ENCODE measurements at places on chromosomes 16 and 17. TPM values are rescaled to one million over a fixed set of nuclear protein-coding genes. Genes with fewer than 3 reads are reported as not detected.

Gene STAT5B
- total RNA-seq, result 63.7 TPM

Gene NXN
- 67.8 TPM for total RNA-seq

Gene GGT6
- 10.5 TPM for total RNA-seq

Gene EIF3CL
- total RNA-seq, result 133 TPM

Gene TP53TG3C
- not detected for total RNA-seq

Gene ALOX15B
- total RNA-seq, result 2.2 TPM

Gene IL4R
- 16.4 TPM for total RNA-seq

Gene KRTAP2-2
- total RNA-seq, result not detected

Gene ZPBP2
- not detected for total RNA-seq

Gene RAP1GAP2
- total RNA-seq, result 5.7 TPM

Gene SPAG7
- 68.2 TPM for total RNA-seq

Gene CACNB1
- 147 TPM for total RNA-seq

Gene SLC6A2
- 7.8 TPM for total RNA-seq

Gene SNAI3
- total RNA-seq, result 6.5 TPM

Gene CHD9NB
- total RNA-seq, result 1.4 TPM

Gene TBC1D3C
- not detected for total RNA-seq

Gene UNC13D
- total RNA-seq, result 82.3 TPM

Gene VTN
- total RNA-seq, result 1.0 TPM

Gene ADAD2
- 0.31 TPM for total RNA-seq

Gene FZD2
- 11.6 TPM for total RNA-seq

Gene KCNH6
- 0.31 TPM for total RNA-seq

Gene RHBDL3
- total RNA-seq, result 1.6 TPM

Gene CD300H
- not detected for total RNA-seq

Gene SOCS1
- total RNA-seq, result 5.1 TPM

Gene NCBP3
- 31.7 TPM for total RNA-seq

Gene CCL22
- not detected for total RNA-seq

Gene CRYM
- total RNA-seq, result 4.2 TPM

Gene MPO
- 19.4 TPM for total RNA-seq

Gene CHD3
- 78.9 TPM for total RNA-seq

Gene DNAH3
- 1.7 TPM for total RNA-seq

Gene EFTUD2
- total RNA-seq, result 92.0 TPM

Gene MAP2K6
- 20.1 TPM for total RNA-seq

Gene DOC2A
- total RNA-seq, result 1.0 TPM

Gene MILR1
- total RNA-seq, result 6.9 TPM

Gene TNFRSF13B
- total RNA-seq, result not detected

Measured in tongue (tissue), 3 donors.